ENCODE measurements at places on chromosomes 5 and 9.

GRCh38 chr9:91427873-91428272 lies 4.2 kb upstream of the NFIL3 start:
- no peak for DNase-seq

DNA sequence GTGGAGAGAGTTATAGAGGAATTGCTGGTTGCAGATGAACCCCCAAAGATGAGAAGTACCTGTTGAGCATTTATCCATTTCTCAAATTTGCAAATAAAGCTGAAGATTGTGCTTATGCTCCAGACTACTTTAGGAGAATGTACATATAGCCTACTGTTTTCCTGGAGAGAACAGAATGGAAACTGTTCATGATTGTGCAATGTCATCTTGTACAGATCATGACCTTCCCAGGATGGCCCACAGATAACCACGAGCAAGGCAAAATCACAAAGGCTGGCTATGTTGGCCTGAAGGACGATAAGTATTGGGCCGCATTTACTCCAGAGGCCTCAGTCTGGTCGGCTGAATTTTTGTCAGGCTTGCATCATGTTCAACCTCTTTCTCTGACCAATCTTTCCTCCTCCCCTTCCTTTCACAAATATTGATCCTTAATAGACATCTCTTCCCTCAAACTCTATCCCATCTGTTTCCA lies 28.5 kb upstream of the RICTOR start:
- no peak for DNase-seq

DNA sequence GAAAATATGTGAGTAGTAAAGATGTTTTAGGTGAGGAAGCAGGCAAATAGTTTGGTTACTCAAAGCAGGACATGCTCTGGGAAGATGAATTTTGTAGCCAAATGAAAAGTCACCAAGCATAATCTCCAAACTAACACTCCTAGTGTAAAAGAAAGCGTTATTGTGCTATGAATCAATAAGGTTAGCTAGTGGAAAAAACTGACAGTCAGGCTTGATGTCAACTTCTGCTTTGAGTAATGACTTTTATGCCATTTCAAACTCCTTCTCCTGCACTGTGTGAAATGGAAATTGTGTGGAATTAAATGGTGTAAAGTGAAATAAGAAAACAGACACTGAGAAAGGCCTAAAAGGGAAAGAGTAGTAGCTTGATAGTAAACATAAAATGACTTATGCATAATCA lies 637.2 kb upstream of the DMAC1 start:
- no peak for DNase-seq

GRCh38 chr9:134624137-134624591 lies 17.4 kb upstream of the COL5A1 start:
- DNase-seq = no peak

- DNase-seq = no peak
These were observed 171.8 kb upstream of the RAI14 start for GRCh38 chr5:34484216-34484920.

DNA sequence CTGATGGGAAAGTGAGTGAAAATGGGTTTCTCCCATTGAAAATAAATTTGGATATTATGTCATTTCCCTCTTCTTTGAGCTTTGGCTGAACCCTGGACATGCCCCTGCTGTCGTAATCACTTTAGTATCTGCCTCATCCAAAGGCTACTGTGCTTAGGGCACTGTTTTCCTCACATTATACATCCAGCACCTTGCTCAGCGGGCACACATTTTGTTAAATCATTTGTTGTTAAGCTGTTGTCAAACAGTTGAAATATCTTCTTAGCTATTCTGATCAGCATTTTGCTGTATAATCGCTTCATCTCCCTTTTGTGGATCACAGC lies 352.7 kb upstream of the CD180 start:
- no peak for DNase-seq

- no peak for DNase-seq
These were observed 12.7 kb downstream of the DUSP1 start for GRCh38 chr5:172758077-172758833.

DNA sequence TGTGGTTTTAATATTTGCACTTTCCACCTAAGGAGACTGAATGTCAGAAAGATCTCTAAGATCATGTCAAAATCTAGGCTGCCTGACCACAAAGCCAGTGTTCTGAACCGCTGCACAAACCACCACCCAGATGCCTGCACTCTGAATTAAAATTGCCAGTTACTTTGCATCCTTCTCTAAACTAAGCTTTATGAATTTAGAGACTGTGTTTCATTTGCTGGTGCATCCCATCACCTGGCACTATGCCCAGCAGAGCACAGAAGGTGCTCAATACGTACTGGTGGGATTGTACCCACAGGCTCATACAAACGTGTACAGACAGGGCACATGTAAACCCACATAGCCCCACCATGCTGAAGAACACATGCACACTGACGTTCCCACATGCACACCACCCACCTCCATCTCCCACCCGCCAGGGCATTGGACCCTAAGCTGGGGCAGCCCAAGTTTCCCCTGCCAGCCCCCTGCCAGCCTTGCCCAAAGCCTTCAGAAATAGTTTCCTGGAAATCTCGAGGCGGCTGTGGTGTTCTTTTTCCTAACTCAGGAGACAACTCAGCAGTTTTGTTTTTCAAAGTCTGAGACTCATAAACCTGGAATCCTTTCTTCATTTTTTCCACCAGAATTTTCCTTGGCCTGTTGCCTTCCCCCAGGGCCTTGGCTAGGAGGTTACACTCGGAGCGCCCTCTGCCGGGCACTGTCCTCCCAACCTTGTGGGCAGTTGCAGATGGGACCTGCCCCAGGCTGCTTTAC lies 9.6 kb upstream of the TRAF1 start:
- DNase-seq = peak; percentile 86

- no peak for DNase-seq
These were observed 44.0 kb upstream of the PRUNE2 start for GRCh38 chr9:76949865-76950264.

DNA sequence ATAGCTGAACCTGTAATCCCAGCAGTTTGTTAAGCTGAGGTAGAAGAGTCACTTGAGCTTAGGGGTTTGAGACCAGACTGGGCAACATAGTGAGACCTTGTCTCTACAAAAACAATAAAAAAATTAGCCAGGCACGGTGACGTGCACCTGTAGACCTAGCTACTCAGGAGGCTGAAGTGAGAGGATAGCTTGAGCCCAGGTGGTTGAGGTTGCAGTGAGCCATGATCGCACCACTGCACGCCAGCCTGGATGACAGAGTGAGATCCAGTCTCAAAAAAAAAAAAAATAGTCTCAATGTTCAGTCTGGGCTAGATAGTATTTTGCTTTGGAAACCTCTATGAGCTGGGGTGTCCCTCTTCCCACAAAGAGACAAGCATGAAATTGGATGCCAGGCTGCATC lies 51.9 kb upstream of the IQGAP2 start:
- no peak for DNase-seq

DNA sequence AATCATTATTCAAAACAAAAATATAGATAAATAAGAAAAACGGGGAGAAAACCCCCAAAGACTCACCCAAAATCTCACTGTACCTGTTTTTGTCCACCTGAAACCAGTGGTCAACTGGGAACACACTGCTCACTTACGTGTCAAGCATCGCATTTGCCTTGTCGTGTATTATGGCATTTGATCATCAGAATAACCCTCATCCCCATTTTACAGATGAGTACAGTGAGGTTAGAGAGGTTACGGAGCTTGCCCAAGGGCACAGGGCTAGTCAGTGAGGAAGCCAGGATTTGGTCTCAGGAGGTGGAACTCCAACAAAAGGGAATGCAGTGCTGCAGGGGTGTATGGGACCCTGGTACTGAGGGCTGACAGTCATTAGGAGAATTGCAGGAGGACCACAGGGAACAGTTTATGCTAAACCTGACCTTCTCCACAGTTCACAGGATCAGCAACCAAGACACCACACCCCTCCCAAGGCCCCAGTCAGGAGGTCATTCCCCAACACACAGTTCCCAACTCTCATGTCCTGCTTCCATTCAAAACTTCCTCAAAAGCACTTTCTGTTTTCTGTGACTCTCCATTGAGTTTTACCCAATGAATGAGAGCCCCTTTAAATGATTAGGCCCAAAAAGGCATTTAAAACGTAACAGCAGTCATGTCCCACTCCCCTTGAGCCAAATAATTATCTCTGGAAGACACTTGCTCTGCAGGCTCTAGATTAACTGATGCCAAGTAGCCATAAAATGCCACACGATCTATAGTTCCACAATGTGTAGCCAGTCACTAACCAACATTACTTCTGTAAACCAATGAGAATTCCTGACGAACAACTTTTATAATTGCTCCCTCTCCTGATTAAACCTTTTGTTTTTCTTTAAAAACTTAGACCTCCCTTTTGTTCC lies 50.8 kb downstream of the CTSL start:
- no peak for DNase-seq

GRCh38 chr9:115808695-115809094 lies 344.9 kb upstream of the PAPPA start:
- DNase-seq = no peak

DNA sequence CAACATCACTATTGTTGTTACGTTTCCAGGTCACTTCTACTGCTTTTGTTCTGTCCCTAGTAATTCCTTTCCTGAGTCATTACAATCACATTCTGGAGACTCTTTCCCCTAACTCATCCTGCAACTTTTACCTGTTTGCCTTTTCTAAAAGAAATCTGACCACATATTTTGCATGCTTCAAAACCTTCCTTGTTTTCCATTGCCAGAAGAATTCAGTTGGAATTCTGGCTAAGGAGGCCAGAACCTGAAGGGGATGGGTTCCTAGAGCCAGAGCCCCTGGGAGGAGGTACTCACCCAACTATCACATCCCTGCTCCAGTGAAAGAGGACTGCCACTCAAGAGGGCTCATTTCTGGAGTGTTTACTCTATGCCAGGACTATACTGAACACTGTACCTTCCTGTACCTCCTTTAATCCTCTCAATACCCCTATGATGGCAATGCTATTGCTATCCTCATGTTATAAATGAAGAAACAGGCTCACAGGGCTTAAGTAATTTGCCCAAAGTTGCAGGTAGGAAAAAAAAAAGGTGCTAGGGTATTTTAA lies 42.8 kb upstream of the MAST4 start:
- DNase-seq = no peak

GRCh38 chr9:117445631-117446030 lies 30.8 kb upstream of the ASTN2 start:
- DNase-seq = no peak

DNA sequence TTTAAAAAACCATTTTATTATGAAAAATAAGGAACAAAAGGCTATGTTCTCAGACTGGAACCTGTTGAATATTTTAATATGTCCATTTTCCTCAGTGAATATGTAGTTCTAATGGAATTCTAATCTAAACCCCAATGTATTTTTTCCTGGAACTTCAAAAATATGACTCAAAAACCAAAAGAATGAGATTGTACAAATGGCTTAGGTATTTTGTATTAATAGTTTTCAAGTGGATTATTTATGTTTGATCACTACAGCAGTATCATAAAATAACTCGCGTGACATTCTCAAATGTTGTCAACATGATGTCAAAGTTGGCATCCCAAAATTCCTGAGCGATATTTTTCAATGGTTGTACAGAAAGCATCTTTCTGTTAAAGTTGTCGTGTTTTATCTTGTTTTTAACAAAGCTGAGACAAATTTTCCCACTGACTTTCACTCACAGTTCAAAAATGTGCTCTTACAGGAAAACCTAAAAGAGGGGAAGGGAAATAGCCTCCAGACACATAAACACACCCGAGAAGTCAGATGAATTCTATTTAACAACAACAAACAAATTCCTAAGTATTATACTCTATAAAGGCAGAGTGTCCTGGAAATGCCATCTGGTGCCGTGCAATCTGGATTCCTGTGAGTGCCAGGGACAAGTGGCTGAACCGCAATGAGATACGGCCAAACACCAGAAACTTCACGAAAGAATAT lies 68.1 kb upstream of the TAS2R1 start:
- no peak for DNase-seq

GRCh38 chr5:179974246-179974945 lies 66.7 kb upstream of the TBC1D9B start:
- DNase-seq = no peak

DNA sequence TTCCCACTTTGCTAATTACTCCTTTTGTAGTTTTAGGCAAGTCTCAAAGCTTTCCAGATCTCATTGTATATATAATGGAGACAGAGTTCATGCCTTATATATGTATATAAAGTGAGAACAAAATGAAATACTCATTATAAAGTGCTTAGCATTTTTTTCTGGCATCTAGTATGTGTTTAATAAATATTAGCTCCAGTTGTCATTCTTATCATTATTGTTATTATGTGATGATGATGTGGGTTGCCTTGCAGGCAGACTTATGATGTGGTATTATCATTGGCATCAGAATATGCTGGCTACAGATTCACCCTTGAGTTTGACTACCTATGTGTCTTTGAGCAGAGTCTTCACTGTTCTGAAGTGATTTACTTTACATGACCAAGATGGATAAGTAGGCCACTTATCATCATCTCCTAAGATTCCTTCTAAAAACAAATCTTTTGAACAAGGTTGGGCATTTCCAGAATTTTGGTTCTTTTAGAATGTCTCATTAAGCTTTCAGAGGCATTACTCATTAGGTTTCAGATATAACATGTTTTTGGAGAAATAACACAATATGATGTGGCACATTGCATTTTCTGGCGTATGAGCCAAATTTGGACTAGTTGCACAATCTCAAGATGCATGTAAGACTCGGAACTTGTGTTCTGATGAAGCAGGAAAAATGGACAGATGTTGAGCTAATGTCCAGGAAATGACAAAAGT lies 145.6 kb upstream of the TNC start:
- no peak for DNase-seq

GRCh38 chr9:76221423-76221822 lies 172.8 kb downstream of the RFK start:
- no peak for DNase-seq

- DNase-seq = peak; percentile 89
These were observed 133.3 kb upstream of the RAI14 start for GRCh38 chr5:34522599-34523386.

GRCh38 chr5:118791926-118792734 lies 196.2 kb downstream of the DTWD2 start:
- peak; percentile 82 for DNase-seq

GRCh38 chr9:38082446-38083287 lies 13.6 kb upstream of the SHB start:
- no peak for DNase-seq

DNA sequence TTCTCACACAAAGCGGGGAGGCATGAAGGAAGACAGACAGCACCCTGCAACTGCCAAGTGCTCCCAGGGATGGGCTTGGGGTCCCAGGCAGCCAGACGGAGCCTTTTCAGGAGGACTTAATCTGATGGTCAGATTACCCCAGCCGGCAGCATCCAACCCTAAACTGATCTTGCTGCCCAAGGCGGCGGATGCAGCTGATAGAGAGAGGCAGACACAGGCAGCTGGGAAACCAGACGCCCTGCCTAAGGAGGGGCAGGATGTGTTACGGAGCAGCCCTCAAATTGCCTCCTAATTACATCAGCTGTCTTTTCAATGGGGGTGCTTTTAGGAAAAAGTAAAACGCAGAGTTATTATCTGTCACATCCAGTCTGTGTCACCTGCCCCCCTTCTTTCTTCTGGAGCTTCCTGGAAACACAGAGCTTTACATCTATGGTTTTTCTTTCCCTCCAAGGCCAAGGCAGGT lies 190.9 kb upstream of the PANK3 start:
- no peak for DNase-seq
